Stimulated activated CD4-positive, alpha-beta T cell treated with anti-CD3 and anti-CD28 coated beads, TNF-alpha, amount 100 ng/mL, for 24 hours (primary cell): ENCODE measurements at places on chromosomes 12 and 14.

GRCh38 chr12:45285717-45286116 is 69.8 kb downstream of the ANO6 start:
- DNase-seq = no peak

GRCh38 chr14:76653875-76654572 is 107.2 kb upstream of the VASH1 start:
- no peak for DNase-seq

DNA sequence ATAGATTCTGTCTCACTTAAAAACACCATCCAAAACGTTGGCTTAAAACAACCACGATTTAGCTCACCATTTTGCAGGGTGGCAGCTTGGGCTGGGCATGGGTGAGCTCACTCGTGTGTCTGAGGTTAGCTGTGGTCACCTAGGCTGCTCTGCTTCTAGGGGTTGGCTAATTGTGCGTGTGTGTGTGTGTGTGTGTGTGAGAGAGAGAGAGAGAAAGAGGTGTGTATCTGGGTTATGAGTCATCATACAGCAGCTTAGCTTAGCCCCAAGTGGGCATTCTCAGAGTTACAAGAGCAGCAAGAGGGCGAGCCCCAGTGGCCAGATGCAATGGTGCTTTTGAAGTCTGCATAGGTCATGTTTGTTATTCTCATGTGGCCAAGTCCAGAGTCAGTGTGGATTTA is 6.0 kb downstream of the FBXW8 start:
- DNase-seq = no peak

GRCh38 chr14:20836668-20837338 is 34.2 kb upstream of the RNASE1 start:
- DNase-seq = no peak

GRCh38 chr12:4246116-4246515 is 27.4 kb upstream of the CCND2 start:
- no peak for DNase-seq

- DNase-seq = no peak
These were observed 17.9 kb downstream of the TOGARAM1 start for GRCh38 chr14:44979740-44980356.

DNA sequence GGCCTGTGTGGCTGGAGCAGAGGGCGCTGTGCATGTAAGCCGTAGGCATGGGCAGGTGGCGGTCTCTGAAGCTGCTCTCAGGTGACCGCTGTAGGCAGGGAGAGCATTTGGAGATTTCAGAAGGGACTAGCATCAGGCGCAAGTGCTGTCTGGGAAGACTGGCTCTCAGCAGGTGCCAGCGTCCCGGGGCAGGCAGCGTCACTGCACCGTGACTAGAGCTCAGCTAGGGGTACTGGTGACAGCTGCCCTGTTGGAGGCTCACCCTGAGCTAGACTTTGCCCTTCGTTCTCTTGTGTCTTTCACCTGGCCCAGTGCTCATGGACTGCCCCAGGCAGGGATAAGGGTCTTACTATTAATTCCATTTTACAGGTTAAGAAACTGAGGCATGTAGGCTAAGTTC is 78.9 kb downstream of the DDX51 start:
- no peak for DNase-seq

DNA sequence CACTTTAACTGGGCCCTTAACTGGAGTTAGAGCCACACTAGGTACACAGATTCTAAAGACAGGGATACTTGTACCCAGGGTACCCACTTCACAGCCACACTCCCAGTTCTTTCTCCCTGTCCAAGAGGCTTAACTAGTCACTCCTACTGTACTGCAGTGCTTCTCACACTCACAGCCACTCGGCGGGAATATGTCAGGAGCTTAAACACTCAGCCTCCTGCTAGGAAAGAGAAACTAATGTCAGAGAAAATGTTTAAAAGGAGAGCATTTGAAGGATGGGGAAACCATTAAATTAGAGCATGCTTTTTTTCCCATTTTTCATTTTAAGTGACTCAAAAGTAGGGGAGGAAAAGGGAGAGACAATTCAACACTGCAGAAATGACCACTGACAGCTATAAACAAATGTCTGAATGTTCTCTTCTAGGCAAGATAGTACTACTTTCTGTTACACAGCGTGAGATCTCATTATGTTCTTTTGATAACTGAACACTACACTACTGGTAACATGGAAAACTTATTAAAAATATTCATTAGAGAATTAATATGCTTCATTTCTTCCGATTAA is 22.9 kb upstream of the MDM1 start:
- DNase-seq = no peak

DNA sequence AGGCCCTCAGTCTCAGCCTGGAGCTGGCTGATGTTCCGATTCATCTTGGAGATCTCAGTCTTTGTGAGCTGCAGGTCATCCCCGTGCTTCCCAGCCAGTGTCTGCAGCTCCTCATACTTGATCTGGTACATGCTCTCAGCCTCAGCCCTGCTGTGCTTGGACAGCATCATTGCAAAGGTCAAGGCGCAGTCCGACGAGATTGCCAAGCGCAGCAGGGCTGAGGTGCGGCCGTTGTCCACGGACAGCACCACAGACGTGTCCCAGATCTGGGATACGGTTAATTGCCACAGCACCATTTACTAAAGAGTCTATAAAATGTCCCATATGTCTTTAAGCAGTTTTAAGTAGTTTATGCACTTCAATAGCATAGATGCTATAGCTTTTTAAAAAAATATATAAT is 965.7 kb downstream of the FSCB start:
- DNase-seq = no peak

GRCh38 chr12:49889361-49890095 is 14.2 kb downstream of the FAIM2 start:
- DNase-seq = no peak

GRCh38 chr12:121530600-121531355 is 50.0 kb downstream of the KDM2B start:
- peak; percentile 66 for DNase-seq

- no peak for DNase-seq
These were observed 371.8 kb downstream of the ZFP36L1 start for GRCh38 chr14:68421116-68421515.

GRCh38 chr14:53630336-53630735 is 326.3 kb downstream of the BMP4 start:
- DNase-seq = no peak

DNA sequence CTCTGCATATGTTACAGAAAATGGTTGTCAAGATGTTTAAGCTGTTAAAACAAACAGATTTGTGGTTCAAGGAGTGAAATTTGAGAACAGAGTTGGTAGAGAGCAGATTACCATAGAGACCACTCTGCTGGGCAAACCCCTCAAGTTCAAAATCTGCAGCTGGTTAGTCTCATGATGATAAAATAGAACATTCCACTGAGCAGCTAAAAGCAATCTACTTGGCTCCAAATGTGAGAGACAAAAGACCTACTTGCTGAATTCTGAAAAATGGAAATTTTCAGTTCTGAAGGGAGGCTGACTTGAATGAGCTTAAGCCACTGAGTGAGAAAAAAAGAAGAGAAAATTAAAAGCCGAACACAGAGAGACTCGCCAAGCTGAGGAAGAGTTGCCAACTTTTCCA is 519.3 kb downstream of the NOVA1 start:
- DNase-seq = no peak

DNA sequence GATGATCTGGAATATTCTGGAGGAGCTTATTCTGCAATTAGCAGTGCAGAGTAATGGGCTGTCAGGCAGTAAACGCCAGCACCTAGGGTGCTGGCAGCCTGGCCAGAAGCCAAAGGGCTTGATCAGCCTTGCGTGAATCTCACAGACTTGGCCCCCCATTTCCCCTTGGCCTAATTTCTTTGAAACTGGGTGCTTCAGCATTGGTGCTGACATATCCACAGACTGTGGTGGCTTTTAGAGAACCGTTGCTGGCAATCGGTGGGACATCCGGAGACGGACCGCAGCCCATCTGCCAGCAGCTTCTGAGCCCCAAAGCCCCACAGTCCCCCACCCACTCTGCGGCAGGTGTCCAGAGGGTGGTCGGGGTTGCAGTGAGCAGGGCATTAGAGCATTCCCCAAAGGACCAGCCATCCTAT is 157.1 kb downstream of the CALM1 start:
- no peak for DNase-seq

DNA sequence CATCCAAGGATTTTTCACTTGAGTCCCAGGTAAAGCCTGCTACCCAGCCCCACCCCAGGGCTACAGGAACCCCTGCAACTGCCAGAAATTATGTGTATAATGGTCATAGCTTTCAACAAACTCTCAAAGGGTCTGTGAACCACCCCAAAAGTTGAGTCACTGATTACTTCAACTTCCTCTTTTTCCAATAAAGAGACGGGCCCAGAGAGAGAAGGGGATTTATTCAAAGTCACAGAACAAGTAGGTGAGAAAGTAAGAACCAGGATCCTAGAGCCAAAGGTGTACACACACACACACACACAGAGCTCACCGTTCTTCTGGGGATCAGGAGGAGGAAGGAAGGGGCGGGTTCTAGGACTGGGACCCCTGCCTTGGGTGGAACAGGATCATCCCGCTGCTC is 4.8 kb upstream of the ITPK1 start:
- no peak for DNase-seq

DNA sequence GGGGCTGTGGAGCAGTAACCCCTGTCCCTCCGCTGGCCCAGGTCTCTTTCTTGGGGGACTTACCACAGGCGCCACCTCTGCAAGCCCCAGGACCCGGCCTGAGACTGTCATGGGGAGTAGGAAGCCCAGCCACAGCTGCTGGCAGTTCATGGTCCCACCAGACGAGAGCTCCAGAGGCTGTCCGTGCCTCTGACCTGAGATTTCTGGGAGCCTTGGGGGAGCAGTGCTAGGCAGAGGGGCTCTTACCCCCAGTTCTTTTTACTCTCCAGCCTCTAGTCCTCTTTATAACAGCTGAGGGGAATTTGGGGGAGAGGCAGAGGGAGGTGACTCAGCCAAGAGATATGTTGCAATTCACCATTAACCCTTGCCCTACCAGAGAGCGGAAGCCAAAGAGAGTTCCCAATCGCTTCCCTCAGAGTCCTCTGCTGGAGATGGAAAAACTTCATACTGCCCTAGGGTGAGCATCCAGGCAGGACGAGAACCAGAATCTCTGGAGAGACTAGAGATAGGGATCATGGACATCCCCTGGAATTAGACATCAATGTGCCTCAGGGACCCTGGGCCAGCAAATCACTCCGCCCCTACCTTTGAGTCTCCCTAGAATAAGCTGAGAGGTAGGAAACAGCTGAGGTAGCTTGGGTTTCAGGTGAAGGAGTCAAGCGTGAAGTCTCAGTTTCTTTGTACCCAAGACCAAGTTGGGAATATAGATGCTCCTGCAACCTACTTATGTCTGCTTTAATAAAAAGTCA is at the start of gene MMP19:
Gene MMP19, minus strand, starts transcription at position 256 of the 749 bp plus-strand sequence. Its CDS starts 106 bp downstream, at position 150.
- no peak for DNase-seq

DNA sequence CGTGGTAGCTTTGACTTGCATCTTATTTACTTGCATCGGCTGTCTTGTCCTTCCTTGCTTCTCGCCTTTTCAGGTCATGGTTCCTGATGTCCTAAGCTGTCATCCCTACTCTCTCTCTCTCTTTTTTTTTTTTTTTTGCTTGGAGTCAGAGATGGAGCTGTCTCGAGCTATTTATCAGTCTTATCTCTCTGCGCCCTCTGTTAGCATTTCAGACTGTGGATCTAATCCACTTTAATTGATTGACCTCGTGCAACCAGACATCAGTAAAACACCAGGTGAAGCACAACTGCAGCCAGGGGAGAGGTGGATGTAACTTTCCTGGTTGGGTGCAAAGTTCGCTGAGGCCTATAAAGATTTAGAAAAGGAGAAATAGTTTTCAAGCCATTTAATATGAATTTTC is 554.8 kb downstream of the DIO2 start:
- no peak for DNase-seq

GRCh38 chr12:27277846-27278260 is 33.8 kb downstream of the STK38L start:
- peak; percentile 1 for DNase-seq

DNA sequence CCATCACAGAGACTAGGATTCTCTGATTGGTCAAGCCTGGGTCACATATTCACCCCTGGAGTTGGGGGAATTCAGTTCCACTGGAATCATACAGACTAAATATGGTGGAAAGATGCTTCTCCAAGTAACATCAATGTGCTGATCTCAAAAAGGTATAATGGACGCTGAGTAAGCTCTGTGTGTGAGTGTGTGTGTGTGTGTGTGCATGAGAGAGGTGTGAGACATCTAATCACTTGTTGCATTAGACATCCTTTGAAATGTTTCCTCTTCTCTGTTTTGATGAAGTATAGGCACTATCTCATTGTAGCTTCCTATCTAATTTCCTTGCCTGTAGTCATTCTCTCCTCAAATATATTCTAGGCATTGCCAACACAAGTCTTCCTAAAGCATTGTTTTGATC is 5.0 kb upstream of the RAB3IP start:
- DNase-seq = no peak

DNA sequence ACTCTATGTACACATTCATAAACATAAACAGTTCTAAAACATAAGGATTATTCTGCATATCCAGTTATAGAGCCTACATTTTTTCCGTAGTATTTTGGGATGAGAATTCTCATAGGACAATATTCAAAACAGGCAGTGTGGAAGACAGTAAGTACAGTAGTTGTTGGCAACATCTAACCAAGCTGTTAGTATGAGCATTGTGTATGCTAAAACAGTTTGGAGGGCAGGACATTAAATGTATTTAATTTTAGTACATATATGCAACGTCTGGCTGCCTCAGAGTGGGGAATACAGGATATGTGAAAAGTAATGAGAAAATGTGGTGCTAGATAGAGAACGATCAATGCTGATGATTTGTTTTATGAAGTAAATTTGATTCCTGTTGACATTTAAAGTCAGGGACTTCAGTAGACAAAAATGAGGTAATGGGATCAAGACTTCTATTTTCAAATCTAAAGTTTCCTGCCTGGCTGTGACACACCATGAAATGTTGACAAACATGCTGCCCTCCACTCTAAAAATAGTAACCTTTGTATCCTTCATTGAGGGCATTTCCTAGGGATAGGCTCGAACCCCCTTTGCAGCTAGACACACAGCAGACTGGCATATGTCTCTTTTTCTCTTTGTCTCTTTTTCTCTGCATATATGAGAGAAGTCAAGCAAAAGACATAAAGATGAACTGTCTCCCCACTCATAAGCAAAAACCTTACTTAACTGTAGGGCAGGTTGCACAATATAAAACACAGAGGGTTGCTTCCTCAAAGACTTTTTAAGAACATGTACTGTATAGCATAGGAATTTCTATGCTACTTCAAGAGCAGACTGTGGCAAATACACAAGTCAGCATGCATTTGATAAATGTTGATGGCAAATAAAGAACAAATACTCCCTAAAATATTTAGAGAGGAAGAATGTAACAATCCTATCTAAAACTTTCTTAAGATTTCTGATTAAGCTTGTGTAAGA is 75.5 kb upstream of the GTF2A1 start:
- no peak for DNase-seq

GRCh38 chr14:56002342-56002741 is 115.9 kb upstream of the PELI2 start:
- DNase-seq = no peak

- no peak for DNase-seq
These were observed 40.4 kb downstream of the NIN start for GRCh38 chr14:50790589-50790988.
